ENCODE measurements at places on chromosomes 12 and 14.

DNA sequence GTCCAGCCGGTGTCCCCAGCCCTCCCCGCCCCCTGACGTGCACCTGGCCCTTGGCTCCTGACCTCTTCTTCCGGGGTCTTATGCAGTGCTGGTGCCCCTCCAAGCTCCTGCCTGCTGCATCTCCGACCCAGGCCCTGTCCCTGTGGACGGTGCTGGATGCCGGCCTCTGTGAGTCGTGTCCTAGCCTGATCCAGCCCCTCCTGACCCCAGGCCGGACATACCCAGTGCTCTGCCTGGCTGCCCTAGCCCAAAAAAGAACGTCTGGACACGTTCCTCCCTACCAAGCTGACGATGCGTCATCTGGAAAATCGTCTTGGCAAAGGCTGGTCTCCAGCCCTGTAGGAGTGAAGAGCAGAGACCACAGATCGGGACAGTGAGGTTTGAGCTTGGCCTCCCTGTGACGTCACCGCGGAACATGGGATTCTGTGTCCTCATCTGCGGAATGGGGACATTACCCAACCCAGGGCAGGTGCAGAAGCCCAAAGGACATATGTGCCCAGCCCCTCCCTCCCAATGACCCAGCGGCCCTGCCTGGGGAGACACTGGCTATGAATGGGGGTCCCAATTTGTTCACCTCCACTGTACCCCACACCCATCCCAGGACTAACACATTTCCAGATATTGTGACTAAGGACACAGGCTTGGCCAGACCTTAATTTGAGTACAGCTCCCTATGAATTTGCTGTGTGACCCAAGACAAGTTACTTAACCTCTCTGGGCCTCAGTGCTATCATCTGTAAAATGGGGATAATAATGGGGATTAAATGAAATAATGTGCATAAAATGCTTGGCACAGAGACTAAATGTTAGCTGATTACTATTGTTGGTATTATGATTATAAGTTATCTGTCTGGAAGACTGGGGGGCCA is 51.0 kb upstream of the BCL11B start:
- no peak for DNase-seq

DNA sequence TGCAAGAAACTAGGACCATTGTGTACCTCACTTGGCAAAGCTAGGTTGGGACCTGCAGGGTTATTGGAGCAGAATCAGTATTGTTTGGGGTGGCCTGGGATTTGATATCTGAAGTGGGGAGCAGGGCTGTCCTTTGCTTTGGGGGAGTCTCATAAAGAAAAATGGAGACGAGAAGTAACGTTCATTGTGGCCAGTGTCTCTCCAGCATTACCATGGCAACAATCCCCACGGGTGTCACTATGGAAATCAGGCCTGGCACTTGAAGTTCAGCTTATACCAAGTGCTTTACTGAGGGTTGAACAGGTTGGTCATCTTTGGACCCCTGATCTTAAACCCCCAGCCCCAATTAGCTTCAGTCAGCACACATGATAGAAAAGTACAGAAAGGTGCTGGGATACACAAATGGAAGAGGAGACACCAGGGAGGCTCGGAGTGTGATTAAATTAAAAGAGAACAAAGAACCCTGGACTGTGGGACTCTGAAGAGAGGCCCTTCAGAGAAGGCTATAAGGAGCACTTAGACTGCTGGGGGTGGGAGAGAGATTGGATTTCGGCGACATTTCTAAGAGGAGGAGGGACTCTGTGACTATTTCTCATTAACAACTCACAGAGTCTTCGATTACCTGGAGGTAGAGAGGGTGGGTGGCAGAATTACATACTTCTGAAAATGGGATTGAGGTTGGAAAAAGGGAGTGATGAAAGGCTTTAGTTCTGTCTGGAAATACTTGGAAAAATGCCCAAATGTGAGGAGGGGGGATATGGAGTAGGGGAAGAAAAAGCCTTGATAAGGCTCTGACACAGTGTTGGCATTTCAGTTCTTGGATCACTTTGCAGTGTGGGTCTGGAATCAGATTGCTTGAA is 3.7 kb downstream of the KIF5A start:
- DNase-seq = no peak

- DNase-seq = no peak
These were observed 21.2 kb downstream of the ASB2 start for GRCh38 chr14:93954900-93955849.

DNA sequence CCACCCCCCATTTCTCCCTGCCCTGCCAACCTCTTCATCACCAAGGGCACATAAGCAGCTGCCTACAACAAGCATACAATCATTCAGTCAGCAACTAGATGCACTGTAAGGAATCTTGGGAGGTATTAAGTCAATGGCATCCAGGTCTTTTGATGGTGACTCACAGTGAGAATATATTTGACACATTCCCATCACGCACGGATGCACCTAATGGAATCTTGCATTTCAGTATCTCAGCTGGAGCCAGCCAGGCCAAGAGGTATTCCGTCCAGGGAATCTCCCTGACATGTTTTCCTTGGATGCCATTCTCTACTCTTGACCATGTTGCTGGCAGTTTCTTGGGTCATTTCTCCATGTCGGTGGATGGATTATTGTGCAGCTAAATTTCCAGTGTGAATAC is 73.9 kb upstream of the CAPRIN2 start:
- DNase-seq = no peak

DNA sequence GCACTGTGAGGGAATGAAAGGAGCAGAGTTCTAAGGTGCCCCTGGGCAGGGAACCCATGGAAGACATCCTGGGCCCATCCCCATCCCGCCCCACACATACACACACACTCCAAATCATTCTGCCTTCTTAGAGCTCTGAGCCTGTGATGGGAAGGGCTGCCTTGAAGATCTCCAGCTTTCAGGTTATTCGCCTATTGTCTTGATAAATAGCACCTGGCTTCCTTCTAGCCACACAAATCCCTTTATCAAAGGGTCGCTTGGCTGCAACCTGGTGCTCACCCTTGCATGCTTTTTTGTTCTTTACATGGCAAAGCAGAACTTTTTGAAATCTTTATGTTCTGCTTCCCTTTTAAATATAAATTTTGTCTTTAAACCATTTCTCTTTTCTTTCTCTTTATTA is 112.2 kb upstream of the TMTC1 start:
- no peak for DNase-seq

DNA sequence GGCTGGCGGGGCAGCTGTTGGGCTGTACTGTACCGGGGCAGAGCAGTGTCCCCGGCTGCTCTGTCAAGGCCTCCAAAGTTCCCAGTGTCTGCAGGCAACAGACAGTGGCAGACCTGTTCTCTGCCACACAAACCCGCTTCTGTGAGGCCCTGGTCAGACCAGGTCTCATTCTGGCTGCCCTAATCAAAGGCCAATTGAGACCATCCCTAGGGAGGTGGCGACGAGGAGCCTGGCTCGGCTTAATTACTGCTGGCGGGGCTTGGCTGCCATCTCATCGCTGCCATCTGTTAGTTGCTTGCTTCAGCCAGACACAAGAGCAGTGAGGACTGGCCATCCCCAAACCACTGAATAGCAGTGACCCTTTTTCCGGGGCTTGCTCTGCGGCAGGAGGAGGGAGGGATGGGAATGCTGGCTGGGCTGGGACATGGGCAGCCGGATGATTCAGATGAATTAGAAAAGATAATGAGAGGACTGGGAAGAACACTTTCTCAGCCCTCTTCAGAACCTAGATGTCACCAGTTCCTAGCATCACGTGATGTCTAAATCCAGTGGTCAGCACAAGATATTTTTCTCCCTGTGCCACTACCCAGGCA is 24.5 kb downstream of the ERG28 start:
- no peak for DNase-seq

DNA sequence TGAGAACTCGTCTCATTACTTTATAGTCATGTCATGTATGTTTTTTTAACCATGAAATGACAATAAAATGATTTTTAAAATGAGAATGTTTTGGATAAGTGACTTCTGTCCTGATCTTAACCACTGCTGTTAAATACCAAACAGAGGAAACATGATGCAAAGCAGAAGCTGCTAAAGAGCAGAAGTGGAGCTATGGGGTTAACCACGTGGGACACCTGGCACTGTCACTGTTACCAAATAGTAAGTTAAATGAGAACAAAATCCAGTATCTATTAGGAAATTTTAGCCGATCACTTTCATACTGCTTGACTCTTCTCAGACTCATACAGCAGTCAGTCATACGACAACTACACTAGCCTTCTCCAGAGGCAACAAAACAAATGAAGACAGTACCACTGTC is 82.4 kb downstream of the SCAF11 start:
- DNase-seq = no peak

GRCh38 chr14:88998027-88998426 is 173.6 kb downstream of the TTC8 start:
- DNase-seq = no peak

DNA sequence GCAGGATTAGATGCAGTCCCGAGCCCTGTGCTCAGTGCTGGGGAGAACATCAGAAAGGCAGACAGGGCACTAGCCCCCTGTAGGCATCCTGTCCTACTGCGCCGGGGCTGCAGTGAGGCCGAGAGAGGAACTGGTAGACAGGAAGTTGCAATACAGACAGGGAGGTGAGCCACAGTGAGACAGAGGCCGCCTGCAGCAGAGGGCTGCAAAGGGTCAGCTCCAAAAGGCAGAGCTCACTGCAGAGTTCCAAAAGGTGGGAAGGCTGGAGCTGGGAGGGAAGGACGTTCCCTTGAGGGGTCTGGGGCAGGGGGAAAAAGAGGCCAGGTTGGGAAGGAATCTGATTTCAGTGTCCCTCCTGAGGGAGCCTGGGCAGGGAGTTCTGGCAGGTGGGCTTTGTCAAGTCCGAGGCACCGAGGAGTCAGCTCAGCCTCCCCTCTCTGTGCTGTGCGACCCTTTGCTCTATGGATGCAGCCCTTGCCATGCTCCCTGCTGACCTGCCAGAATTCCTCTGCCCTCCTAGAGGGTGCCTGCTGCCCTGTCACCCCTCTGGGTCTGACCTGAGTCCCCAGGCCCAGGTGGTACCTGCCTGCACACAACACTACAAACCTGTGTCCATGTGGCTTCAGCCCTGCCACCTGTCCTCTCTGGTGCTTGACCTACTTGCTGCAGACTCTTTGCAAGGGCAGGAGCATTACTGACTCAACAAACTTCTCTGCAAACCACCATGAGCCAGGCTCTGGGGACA is 63.5 kb downstream of the PRMT8 start:
- no peak for DNase-seq

DNA sequence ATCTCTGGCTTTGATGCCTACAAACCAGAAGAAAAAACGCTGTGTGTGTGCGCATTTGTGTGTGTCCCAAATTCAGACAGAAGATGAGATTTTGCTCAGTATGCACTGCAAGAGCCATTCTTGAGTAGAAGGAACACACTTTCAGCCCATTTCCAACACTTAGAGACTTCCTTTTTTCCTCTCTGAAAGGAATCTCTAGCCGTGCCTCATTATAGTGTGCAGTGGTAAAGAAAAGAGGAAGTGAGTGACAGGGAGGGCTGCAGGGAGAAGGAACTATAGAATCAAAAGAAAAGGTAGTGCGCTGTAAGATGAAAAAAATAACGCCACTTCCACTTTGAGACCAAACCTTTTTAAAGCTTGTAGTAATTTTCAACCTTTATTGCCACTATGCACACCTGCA is 1400.9 kb upstream of the FLRT2 start:
- DNase-seq = no peak

- no peak for DNase-seq
These were observed 26.2 kb downstream of the LGR5 start for GRCh38 chr12:71465796-71466195.

DNA sequence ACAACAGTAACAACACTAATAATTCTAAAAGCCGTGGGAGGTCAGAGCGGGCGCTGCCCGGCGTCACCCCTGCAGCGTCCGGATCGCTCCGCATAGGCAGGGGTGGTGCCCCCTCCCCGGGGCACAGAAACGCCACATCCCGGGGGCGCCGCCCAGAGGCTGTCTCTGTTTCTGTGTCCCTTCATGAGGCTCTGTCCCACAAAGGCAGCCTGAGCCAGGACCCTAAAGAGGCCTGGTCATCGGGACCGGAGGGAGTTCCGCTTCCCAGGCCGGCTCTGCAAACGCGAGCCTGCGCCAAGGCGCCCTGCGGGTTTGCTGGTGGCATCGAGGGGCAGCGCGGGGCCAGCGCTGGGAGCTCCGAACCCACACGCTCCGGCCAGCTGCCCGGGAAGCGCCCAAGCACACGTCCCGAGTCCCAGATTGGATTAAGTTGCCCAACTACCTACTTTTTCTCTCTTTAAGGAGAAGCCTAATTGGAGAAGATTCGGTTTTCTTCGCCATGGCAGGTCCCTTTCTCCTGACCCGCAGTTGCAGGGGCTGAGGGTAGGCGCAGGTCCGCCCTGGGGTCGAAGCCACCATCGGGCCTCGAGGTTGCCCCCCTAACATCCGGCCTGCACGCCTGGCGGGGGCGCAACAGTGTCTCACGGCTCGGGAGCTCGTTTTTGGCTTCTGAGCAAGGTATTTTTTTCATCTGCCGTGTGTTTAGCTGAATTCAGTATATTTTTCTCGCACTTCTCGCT is 421.7 kb downstream of the VRK1 start:
- DNase-seq = no peak

DNA sequence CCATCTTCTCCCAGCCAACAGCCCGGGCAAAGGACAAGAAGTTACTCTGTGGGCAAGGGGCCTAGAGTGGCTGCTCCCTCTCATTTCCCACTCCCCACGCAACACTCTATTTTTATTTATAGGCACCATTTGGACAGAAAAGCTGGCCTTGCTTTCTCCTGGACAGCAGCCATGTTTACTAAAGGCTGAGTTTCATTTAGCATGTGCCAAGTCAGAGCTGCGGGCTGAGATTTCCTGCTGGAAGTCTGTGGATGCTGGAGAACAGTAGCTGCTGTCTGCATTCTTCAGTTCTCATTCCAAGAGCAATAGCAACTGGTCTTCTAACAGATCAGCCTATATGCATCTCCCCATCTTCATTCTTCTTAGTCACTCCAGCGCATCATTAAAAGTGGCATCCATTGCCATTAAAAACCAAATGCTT is 8.3 kb downstream of the COL2A1 start:
- no peak for DNase-seq

DNA sequence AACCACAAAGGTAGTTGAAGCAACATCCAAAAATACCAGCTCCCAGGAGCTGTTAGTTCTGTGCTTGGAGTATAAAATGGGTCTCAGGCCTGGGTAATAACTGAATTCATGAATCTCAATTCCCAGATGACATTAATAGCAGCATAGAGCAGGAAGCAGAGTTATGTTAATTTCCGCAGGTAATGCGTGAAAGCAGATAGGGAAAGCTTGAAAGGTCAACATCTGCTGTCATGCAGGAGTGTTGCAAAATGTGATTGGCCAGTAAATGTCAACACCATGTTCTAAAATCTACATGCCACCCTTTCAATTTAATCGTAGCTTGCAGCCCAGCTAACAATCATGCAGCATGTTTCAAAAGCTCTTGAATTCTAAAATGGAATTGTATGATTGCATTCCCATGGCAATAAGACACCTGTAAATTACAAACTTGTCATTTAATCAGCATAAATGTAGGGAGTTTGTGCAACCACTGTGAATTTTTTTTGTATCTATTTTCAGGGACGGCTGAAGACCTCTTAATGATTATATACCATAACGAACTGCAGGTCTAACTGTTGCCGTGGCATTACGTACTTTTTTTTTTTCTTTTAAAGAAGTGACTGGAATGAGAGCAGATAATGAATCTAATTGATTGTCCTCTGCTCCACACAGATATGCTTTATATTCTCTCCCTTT is 635.8 kb upstream of the FOXG1 start:
- DNase-seq = no peak
